Renal cortical epithelial cell (primary cell): ENCODE measurements at places on chromosomes 3 and 15. TPM values are rescaled to one million over a fixed set of nuclear protein-coding genes. Genes with fewer than 3 reads are reported as not detected.

DNA sequence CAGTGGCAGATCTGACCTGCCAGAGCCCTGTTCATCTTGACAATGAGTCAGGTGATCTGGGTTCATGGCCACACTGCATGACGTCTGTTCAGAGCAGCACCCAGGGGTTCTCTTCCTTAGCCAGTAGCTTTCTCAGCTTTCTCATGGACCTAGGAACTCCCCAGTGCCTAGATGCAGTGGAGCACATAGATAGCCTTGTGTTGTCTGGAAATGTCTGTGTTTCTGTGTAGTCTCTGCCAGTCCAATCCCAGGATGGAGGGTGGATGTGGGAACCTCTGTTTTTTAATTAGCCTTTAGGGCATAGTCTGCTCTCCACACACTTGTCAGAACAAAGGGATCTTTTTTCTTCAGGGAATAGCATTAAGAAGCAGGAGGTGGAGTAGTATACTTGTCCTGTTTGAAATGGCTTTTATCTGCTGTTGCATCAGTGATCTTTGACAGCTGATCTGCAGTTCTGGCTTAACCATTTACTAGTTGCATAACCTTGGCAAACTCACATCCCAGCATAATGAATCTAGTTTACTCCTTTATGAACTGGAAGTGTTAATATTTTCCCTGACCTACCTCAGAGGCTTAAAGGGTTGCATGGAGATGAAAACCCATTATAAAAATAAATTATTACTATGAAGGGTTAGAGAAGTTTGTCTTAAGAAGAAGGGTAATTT is 16.1 kb upstream of the CACNA1D start:
- DNase-seq = peak; percentile 98

DNA sequence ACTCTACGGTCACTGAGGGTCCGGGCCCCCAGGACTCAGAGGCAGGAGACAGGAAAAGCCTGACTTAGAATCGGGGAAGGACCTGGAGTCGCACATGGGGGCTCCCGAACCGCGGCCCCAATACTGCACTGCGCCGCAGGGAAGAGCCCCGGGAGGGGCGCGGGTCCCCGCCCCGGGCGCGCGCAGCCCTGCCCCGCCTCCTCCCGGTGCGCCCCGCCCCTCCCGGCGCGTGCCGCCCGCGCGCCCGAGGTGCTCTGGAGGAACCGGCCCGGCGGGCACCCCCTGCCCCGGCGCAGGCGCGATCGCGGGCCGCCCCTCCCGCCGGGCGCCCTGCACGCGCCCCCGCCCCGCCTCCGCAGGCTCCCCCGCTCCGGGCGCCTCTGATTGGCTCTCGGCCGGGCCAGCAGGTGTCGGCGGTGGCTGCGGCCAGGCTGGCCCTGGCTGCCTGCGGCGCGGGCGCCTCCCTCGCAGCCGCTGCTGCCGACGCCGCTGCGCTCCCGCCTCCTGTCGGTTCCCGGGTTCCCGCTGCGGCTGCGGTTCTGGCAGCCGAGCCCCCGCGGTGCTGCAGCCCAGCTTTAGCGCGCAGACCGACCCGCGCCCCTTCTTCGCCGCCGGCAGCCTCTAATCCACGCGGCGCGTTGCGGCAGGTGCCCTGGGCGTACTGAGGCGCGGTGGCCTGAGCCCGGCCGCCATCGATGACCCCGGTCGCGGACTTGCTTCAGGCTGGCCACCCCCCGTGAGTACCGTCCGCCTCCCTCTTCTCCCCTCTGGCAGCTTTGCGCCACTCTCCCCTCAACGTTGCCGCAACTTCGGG is at the start of gene MYRIP:
TSS of gene MYRIP (plus strand) at position 429 of the 814 bp plus-strand sequence. CDS start 91,208 bp downstream, outside the sequence.
- peak; percentile 4 for DNase-seq

- no peak for DNase-seq
Observed at GRCh38 chr3:23831517-23832394, 26.0 kb downstream of the UBE2E1 start.

DNA sequence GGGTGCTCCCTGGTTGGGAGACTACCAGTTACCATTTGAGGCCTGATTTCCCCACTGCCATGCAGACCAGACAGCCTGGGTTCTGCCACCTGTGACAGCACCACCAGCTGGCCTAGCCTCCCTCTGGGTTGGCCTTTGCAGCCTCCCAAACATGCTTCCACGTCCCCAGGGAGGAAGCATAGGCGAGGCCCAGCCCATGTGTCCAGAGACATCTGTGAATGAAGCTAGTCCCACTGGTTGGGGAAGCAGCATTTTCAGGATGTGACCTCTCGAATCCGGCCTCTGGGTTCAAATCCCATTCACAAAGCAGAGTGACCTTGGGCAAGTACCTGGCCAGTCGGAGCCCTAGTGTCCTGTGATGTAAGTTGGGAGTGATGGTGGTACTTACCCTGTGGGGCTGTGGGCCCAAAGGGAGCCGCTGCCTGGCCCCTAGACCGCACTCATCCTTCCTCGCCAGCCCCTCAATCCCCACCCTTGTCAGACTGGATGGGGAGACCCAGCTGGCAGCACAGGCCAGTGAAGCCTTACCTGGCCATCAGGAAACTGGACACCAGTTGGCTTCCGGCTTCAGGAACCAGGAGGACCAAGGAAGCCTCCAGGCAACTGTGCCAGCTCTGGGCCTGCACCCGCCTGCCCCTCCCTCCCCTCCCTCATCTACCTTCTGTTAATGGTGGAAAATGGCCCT is 6.0 kb downstream of the KLF15 start:
- no peak for DNase-seq

GRCh38 chr15:81002331-81003096 is 1.8 kb downstream of the TLNRD1 start:
- DNase-seq = no peak

DNA sequence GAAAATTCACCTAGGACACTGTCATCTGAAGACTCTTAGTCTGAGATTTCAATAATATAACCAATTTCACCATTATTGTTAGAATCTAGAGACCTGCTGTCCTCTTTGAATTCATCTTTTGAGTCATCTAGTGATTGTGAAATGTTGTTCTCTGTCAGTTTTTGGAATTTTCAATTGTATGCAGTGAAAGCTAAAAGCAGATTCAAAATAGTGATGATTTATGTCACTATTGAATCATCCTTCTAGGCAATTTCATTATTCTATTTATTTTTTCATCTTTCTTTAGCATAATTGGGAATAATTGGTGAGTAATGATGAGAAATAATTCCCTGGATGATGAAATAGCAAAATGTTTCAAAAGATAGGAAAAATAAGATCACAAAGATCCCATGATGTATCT is 101.7 kb upstream of the EIF1B start:
- DNase-seq = no peak

DNA sequence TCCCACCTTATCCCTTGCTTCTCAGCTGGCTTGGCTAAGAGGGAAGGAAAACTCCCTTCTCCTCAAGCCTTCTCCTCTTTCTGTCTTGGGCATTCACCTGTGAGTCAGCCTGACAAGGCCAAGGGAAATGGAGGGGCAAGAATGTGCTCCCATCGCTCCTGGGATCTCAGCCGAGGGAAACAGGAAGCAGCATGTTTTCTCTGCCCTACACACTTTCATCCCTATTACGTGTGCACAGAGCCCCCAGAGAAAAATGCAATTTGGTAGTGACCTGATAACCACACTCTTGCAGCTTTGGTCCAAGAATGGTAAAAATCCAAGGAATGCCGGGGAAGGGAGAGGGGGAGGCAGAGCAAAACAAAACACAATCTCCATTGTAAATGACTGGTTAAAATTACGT is 32.9 kb upstream of the MTMR10 start:
- DNase-seq = peak; percentile 99

- peak; percentile 70 for DNase-seq
Observed at GRCh38 chr15:59688423-59688781, 718 bp downstream of the BNIP2 start.

- no peak for DNase-seq
Observed at GRCh38 chr3:42690191-42690590, 4.9 kb downstream of the KLHL40 start.

The AGBL1 gene
- total RNA-seq = not detected in 2 replicates

The ZBTB11 gene
- 26.0 and 26.9 TPM in 2 replicates for total RNA-seq

The SUSD5 gene
- total RNA-seq = 0.45 and 1.0 TPM in 2 replicates

The CNTN6 gene
- total RNA-seq = 0.25 and 0.35 TPM in 2 replicates

The SNUPN gene
- 18.9 and 37.3 TPM in 2 replicates for total RNA-seq

The ACTC1 gene
- total RNA-seq = not detected in 2 replicates
